SJCRH30 (cell line): ENCODE measurements at places on chromosomes 11 and 22.

DNA sequence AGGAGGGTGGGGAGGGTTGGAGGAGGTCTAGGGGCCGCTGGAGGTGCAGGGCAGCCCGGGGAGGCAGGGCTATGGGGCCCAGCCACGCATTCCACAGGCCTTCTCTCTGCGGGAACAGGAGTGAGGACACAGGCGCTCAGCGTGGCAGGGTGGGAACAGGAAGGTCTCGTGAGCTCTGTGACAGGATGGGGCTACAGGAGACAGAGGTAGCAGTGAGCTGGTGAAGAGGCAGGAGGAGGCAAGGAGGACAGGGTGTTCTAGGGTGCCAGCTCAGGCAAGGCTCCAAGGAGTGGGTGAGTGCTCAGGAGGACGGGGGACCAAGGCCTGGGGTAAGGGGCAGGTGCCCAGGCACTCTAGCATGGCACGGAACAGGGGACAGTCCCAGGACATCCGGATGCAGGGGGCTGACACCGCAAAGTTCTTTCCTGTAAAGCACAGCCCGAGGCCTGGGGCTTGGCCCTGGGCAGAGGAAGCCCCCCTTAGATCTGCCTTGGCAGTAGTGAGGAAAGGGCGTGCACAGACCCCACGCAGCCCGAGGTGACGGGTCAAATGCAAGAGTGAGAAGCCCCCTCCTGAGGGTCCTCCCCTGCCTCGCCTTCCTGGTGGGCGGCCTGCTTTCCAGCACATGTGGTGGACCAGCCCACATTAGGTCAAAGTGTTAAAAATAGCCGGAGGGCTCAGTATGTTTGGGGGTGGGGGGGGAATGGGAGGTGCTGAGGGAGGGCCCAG lies 4.7 kb upstream of the NEAT1 start:
- DNase-seq = peak; percentile 54

DNA sequence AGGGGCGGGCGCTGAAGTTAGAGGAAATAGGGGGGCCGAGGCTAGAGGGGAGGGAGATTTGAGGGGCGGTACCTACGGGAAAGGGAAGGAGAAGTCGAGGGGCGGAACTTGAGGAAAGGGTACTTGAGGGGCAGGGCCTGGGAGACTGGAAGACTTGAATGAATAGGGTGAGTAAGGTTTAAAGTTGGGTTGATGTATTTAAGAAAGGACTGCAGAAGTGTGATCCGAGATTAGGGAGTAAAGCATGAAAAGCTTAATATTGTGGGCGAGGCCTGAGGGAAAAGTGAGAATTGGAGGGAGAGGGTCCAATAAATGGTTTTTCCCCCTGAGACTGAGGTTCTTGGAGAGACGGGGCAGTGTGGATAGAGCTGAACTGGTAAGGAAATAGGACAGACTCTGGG lies 723 bp downstream of the HSCB start:
- no peak for DNase-seq

- peak; percentile 97 for DNase-seq
Measured at GRCh38 chr22:40856513-40857308, at the start of the genes ST13 and XPNPEP3. Gene ST13 (minus strand): TSS chr22:40856639. CDS start chr22:40856540, 99 bp downstream. Gene XPNPEP3 (plus strand): TSS chr22:40857148. CDS start chr22:40857182, 34 bp downstream.

- DNase-seq = no peak
Measured at GRCh38 chr11:95827696-95828095, 37.4 kb downstream of the CEP57 start.

DNA sequence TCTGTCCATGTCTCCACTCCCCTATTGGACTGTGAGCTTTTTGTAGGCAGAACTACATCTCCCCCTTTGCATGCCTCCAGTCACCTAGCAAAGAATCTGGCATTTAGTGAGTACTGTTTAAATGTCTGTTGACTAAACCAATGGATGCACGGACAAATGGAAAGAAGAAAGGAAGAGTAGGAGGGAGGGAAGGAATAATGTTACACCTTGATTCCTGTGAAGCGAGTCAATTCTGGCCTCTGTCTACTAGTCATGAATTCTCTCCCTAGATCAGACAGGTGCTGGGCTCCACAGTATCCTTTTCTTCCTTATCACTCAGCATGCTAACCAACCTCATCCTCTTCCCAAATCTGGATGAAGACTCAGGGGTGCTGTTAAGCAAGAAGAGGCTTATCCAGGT lies 33.6 kb downstream of the GALNT18 start:
- no peak for DNase-seq

GRCh38 chr11:30960387-30960992 lies 374.3 kb upstream of the MPPED2 start:
- DNase-seq = peak; percentile 39

- no peak for DNase-seq
Measured at GRCh38 chr11:45355706-45356041, 69.5 kb upstream of the SYT13 start.

GRCh38 chr22:32627091-32627490 lies 152.5 kb downstream of the FBXO7 start:
- no peak for DNase-seq

- no peak for DNase-seq
Measured at GRCh38 chr11:1873048-1873812, 18.5 kb downstream of the PRR33 start.

- no peak for DNase-seq
Measured at GRCh38 chr11:9263840-9264315, 1.3 kb downstream of the DENND5A start.

GRCh38 chr11:95222817-95223216 lies 8.2 kb downstream of the SESN3 start:
- no peak for DNase-seq

GRCh38 chr11:47617417-47617809 lies 23.2 kb upstream of the C1QTNF4 start:
- DNase-seq = no peak

- DNase-seq = no peak
Measured at GRCh38 chr11:72236083-72236697, 7.8 kb downstream of the PHOX2A start.

GRCh38 chr11:78192911-78193351 lies 4.2 kb downstream of the USP35 start:
- DNase-seq = no peak

DNA sequence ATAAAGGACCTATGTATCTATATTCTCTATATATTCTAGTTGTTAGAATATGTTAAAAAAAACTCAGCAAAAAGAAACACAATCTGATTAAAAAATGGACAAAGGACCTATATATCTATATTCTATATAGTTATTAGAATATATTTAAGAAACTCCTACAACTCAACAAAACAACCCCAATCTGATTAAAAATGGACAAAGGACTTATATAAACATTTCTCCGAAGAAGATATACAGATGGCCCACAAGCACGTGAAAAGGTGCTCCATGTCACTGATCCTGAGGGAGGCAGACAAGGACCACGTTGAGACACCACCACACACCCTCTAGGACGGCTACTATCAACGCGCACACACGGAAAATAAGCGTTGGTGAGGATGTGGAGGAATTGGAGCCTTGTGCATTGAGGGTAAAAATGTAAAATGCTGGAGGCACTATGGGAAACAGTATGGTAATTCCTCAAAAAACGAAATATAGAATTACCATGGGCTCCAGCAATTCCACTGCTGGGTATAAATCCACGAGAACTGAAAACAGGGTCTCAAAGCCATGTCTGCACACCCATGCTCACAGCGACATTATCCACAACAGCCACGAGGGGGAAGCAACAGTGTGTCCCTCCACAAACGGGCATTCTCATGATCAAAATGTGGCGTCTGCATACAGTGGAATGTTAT lies 22.7 kb downstream of the YPEL1 start:
- peak; percentile 94 for DNase-seq

DNA sequence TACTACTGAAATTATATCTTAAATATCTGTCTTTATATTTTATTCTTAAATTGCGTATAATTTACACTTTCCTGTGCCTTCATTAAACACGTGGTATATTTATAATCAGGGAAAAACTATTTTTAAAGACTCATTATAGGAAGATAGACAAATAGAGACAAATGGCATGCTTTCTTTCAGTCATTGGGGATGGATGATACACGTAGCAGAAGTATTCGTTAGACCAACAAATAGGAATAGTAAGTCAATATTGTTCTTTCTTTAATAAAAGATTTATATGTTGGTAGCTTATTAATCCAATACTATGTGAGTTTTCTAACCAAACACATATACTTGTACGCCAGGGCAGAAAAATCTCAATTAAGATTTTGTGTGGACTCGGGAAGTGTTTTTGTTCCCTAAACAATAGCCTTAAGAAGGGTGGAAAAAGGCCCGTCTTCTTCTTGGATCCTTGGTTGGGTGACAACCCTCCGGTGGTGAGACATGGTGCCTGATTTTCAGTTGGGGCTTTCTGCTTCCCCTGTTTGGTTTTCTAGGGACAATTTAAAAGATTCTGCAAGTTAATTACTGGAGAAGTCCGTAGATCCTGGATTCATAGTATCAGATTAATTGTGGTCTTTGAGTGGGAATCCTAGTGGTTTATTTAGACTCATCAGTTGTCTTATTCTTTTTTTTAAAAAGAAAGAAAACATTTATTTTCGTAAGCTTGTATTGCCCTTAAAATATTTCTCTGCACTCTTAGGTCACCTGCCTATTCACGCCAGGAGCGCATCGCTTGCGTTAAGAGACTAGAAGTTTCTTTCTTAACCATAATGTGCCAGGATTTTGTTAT lies 83.5 kb upstream of the WNT7B start:
- no peak for DNase-seq

- DNase-seq = no peak
Measured at GRCh38 chr22:33053323-33053722, 4.9 kb downstream of the SYN3 start.

DNA sequence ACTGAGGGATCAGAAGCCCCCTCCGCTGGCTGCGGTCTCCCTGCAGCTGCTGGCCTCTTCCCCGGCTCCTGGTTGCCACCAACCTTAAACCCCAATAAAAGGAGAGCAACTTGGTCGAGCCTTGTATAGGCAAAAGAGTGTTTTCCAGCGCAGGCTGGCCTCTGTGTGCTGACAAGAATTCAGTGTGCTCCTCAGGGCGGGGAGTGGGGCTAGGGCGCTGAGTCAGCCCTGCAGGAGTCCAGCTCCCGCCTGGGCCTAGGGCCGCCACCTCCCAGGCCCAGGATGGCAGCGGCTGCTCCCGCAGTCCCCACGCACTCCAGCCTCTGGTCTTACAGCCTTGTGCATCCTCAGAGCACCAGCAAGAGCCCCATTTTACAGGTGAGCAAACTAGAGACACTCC lies at the start of gene SHISAL1:
TSS of gene SHISAL1 (minus strand) at position 186 of the 400 bp plus-strand sequence. CDS start 12,006 bp downstream, outside the sequence.
- DNase-seq = no peak

DNA sequence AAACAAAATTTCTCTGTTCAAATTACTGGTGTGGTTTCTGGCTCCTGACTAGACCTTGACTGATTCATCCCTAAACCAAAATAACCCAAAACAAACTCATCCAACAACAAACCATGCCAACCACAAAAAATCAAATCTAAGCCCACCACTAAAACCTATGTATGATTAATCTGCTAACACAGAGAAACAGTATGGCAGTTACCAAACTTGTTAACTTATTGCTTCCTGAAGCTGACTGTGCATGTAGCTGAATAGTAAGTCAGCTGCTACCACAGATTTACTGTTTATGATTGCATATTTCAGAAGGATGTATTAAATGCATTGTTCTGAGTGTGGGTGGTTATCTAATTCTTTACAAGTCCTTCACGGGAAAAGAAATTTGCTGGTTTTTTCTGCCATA lies 231.1 kb downstream of the SWAP70 start:
- no peak for DNase-seq

DNA sequence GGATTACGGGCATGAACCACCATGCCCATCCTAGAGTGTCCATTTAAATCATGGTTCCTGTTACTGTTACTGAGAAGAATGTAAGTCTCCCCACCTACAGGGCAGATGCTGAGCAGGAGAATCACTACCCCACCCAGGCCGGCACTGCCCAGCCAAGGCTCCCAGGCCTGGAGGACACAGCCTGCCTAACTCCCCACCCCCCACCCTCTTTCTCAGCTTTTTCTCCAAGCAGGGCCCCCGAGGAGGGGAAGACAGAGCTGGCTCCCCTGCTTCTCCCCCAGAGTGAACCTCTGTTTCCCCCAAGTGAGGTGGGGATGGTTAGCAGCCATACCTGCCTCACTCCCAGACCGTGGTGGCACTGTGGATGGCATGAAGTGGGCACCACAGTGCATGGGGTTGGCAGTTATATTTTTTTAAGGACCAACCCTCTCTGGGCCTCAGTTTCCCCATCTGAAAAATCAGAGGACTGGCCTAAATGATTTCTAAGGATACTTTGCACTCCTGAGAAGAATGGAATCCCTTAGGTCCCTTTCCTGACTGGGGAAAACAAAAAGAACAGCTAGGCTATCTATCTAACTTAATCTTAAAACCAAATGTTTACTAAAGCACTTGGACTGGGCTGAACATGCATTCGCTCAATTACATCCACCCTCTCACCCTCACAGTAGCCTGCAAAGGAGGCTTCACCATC lies 5.0 kb downstream of the CBX7 start:
- DNase-seq = no peak

DNA sequence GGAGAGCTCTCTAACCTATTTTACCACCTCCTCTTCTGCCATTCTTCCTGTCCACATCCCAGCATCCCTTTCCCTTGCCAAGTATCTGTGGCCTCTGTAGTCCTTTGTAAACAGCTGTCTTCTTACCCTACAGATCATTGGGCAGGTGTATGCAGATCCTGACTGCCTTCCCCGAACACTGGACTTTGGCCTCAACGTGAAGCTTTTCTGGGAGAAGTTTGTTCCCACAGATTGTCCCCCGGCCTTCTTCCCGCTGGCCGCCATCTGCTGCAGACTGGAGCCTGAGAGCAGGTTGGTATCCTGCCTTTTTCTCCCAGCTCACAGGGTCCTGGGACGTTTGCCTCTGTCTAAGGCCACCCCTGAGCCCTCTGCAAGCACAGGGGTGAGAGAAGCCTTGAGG lies 17.3 kb downstream of the PIK3IP1 start:
- DNase-seq = no peak

- no peak for DNase-seq
Measured at GRCh38 chr11:19393941-19394340, 153.2 kb upstream of the E2F8 start.

DNA sequence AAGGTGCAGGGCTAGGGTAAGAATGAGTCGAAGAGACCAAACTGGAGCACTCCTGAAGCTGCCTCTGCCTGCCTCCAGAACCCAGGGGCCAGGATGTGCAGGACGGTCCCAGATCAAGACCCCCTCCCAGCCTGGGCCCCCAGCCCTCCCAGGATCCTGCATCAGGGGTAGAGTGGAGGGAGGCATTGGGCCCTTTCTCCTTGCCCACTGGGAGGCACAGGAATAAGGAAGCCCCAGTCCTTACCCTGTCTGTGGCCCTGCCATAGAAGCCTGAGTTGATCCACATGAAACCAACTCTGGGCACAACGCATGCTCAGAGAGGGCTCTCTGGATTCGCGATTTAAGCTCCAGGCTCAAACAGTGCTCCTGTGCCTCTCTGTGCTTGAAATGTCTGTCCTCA lies 661.8 kb upstream of the B3GAT1 start:
- no peak for DNase-seq

- no peak for DNase-seq
Measured at GRCh38 chr11:25860677-25861450, 471.1 kb upstream of the ANO3 start.

DNA sequence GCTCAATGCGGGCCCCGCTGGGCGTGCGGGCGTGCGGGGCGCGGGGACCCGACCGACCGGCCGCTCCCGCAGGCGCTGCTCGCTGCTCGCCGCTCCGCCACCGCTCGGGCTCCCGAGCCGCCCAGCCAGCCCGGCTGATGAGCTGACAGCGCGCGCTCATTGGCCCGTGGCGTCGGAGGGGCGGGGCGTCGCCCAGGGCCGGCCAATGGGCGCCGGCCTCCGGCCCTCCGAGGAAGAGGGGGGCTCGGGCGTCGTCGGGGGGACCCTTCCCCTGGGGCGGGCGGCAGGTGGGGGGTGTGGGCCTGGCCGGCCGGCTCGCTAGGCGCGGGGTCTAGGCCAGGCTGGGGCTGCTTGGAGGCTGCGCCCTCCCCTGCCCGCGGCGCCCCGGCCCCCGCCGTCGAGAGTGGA lies at the start of gene SCUBE1:
TSS of gene SCUBE1 (minus strand) at position 111 of the 408 bp plus-strand sequence. CDS start 111 bp downstream, outside the sequence.
- peak; percentile 86 for DNase-seq
